ENCODE measurements at places on chromosomes 16 and 17.

DNA sequence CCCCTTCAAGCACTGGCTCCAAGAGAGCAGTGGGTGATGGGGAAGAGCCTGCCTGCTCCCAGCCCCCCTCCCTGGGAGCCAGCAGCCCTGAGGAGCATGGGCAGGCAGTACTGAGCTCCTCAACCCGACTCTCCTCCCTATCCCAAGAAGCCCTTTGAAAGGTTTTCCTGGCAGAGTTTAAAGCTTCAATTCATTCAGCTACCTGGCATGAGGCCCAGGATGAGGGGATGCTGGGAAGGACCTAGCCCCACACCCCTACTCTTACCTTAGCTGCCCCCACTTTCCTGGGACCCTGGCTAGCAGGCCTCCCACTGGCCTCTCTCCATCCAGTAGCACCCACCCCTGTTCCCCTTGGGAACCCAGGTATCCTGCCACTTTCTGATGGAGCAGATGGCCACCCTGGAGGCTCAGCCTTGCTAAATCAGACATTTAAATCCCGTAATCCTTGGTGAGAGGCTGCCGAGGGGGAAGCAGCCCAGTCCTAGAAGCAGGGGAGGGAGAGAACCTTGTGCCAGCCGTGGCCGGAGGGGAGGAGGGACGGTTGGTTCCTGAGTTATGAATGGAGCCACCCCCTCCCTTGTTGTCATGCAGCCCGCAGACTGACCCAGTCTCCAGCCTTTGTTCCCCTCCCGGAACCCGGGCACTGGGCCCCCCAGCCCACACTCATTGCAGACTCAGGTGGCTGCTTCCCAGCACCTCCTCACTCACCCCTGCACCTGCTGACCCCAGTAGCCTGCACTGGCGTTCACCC lies 17.1 kb downstream of the ATP1B2 start:
- no peak for DNase-seq

GRCh38 chr17:78120971-78121800 lies 7.4 kb downstream of the TMC6 start:
- DNase-seq: no peak

DNA sequence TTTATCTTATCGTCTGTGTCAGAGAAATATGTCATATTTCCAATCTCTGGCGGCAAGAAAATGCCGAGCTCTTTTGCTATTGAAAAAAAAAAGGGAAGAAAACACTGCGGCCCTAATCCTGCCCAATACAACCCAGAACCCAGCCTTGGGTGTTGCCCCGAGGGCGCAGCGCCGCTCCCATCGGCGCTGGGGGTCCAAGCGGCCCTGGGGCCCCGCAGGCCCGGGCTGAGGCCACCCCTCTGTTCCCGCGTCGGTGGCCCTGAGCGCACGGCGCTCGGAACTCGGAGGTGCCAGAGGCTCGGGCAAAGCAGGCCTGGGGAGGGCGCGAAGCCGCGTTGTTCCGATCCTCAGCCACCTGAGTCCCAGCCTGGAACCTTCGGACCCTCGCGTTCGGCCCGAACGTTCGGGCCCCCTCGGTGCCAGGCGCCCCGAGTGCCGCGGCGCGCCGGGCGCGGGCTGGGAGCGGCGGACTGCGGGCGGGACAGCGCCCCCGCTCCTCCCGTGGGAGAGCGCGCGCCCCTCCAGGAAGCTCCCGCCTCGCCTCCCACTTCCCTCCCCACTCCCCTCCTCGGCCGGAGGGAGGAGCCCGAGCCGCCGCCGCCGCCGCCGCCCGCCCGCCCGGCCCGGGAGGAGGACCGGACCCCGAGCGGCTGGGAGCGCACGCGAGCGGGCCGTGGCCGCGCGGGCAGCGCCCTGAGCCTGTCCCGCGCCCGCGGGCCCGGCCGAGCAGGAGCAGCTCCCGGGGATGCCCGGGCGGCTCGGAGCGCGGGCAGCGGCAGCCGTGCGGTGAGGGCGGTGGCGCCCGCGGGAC lies at the start of gene CPNE2:
CPNE2 (plus strand) TSS at position 609 of the 811 bp plus-strand sequence. CDS start 18,160 bp downstream, outside the sequence.
- DNase-seq: no peak

GRCh38 chr17:42782166-42783061 lies 2.0 kb downstream of the WNK4 start:
- no peak for DNase-seq

- DNase-seq: no peak
Observed at GRCh38 chr17:79996291-79996690, 39.4 kb downstream of the TBC1D16 start.

- no peak for DNase-seq
Observed at GRCh38 chr16:54071514-54071913, 215.1 kb downstream of the IRX3 start.

GRCh38 chr16:50434872-50435478 lies 66.2 kb upstream of the BRD7 start:
- DNase-seq: no peak

DNA sequence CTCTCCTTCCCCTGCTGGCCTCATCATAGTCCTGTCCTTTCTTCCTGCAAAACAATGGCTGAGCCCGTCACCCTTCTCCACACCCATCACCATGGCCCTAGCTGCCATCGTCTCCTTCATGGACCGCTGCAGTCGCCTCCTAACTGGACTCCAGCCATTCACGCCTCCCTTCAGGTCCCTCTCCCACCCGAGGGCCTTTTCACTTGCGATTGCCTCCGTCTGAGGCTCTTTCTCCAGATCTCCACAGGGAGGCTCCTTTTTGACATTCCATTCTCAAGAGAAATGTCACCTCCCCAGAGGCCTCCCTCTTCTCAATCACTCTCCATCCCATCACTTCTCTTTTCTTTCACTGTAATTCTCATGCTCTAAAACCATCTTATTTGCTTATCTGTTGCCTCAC lies 23.5 kb downstream of the GSG1L start:
- DNase-seq: no peak

GRCh38 chr17:4247971-4248388 lies 15.8 kb downstream of the ANKFY1 start:
- no peak for DNase-seq

DNA sequence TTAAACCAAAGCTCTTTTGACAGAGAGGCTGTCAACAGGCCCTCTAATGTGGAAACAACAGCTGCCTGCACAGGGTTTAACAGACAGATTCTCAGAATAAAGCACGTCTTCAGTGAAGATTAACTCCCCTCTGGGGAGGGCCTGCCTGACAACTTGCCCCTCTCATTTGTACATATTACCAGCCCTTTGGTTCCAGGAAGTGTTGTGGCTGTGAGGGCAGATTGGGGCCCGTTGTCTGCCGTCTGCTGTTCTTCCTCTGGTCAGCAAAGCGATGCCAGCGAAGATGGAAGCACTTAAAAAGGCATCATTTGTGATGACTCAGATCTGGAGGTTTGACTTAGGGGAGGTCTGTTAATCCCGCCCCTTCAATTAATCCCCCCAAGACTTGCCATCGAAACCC lies 177.0 kb upstream of the IRX6 start:
- DNase-seq: no peak

- no peak for DNase-seq
Observed at GRCh38 chr17:34706029-34706428, 126.6 kb downstream of the TMEM132E start.

- no peak for DNase-seq
Observed at GRCh38 chr17:41635121-41636097, 11.0 kb upstream of the KRT17 start.

Data from brain pericyte (primary cell).